ENCODE measurements at places on chromosomes 2 and 18. TPM values are rescaled to one million over a fixed set of nuclear protein-coding genes. Genes with fewer than 3 reads are reported as not detected.

DNA sequence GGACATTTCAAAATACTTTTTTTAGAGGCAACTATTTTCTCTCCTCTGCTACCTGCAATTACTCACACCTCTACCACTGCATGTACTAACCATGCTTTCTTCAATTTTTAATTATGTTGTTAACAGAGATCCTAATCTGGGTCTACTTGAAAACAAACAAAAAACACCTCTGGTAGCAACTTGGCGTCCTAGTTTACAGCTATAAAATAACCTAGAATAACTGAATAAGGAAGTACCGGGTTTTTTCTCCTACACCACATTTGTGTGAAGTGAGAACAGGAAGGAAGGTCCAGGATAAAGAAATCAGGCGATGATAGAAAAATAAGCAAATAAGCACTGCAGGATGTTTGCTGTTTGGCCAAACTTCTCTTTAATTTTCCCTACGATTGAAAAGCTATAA is 633.5 kb downstream of the LRP1B start:
- no peak for DNase-seq

DNA sequence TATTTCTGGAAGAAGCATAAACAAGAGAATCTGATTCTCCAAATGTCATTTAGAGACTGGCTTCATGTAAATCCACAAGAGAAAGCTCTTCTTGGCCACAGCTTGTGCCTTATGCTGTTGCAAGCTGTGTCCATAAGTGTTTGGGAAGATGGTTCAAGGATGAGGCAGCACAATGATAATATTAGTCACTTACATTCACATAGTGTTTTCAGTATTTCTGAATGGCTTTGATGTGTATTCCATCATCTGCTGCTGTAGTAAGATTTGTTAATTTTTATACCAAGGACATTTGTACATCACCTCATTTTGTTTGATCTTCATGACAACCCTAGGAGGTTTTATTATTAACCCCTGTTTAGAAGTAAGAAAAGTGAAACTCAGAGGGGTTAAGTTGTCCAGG is 29.9 kb downstream of the CREG2 start:
- DNase-seq, result no peak

Gene DUSP2
- 730 TPM for total RNA-seq

Gene CERS6
- 17.9 TPM for total RNA-seq

DNA sequence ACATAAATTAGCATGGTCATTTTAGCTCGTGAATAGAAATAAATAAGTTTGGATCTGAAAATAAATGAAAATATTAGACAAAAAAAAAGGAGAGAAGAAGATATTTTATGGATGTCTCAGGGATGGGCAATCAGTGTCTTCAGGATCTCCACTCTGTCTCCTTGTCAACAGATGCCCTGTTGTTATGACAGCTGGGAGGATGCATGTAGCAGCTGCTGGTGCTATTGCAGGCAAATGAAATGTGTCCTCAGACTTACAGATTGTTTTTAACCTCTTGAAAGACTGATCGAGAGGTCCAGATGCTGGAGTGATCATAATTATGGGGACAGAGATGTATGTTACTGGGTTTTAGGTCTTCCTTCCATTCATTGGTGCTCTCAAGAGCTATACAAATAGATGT is 24.7 kb upstream of the ARL4C start:
- no peak for DNase-seq

DNA sequence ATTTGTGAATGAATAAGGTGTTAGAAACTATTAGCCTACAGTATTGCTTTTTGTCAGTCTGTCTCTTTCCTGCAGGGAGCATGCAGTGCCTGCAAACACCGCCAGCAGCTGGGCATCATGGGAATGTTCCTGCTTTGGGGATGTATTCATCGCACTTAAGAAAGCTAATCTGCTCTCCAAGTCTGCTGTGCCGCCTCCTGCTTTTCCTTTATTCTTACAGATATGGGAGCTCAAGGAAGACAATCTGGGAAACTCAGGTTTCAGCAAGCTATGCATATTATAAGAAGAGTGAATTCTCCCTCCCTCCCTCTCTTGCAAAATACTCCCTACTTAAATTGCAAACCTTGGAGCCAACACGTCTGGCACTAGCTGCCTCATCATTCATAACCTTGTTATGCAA is 479.2 kb upstream of the ACVR2A start:
- DNase-seq, result no peak

GRCh38 chr2:31083234-31083993 is 54.8 kb downstream of the GALNT14 start:
- no peak for DNase-seq

GRCh38 chr2:16400127-16400623 is 265.5 kb downstream of the CYRIA start:
- DNase-seq, result no peak

DNA sequence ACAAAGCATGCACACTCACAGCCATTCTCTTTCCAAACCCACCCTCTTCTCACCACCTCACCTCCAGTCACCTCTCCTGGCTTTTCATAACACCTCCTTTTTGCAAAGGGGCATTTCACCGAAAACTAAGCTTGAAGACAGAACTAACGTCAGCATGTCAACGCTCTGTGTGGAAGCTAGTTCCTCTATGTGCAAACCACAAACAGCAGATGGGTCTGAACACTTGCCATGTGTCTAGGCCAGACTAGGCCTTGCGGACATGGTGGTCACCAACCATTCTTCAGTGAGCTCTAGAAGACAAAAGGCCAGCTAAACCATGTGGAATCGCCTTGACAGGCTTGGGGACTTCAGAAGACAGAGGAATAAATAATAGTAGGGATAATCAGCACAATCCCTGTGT is 148.5 kb downstream of the TXNL1 start:
- DNase-seq, result no peak

Gene MYO3B
- total RNA-seq, result not detected

Gene DIPK1C
- total RNA-seq, result not detected

GRCh38 chr18:55336438-55337100 is 251.4 kb downstream of the TCF4 start:
- DNase-seq, result no peak

- DNase-seq, result no peak
These were observed 3.1 kb upstream of the ARID5A start for GRCh38 chr2:96533292-96534073.

- no peak for DNase-seq
These were observed 4.6 kb downstream of the EN1 start for GRCh38 chr2:118842661-118843482.
